ENCODE measurements at places on chromosomes 5 and 9.

DNA sequence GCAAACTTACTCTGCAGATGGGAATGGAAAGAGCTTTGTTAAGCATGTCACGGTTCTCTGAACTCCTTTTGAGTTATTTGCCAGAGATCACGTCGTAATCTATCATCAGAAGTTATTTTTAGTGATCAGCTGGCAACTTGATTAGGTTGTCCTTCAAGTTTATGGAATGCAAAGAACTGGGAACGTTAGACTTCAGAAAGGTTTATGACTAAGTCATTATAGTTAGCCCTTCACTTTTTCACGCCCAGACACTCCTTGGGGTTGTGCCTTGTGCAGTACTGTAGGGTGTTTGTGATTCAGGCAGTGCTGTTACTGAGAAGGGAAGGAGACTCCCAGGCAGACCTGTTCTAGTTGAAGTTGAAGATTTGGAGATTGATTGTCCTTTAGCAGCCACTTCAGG is 26.8 kb upstream of the PHF2 start:
- no peak for DNase-seq

DNA sequence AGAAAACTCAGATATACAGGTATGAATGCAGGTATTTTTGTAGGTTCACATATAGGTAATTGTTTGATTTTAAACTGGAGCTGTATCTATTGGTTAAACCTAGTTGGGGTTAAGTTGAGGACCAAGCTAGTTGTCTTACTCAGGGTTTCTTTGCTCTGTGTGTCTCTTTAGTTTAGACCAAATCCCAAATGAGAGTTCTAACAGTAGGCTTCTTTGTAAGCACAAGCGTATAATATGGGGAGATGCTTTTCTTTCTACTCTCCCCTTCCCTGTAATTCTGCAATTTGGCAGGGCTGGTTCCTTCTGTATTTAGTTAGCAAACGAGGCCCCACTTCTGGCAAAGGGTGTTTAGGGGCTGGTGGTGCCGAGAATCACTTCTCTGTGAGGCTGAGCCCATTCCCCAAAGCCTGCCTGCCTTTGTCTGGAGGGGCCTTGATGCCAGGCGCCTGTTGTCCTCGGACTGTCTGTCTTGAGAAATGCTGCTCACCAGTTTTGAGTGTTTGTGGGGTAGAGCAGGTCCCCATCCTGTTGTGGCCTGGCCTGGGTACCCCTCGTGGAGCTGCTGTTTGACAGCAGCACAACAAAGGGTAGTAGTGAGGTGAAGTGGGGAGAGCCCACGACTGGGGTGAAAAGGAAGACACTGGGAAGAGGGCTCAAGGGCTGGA is 259.3 kb downstream of the FANCC start:
- no peak for DNase-seq

DNA sequence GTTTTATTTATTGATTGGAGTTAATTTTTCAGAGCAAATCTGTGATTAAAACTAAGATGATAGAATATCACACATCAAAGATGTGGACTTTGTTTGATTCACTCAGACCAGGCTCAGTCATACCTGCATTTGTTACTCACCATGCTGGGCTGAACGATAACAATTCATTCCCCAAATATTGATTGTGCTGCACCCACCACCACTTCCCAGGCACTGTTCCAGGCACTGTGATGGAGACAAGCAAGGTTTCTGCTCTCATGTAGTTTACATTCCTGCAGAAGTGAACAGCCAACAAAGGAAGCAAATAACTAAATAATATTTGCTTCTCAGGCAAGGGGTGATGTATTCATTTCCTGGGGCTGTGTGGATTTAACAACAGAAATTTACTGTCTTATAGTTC is 428.3 kb downstream of the DNAH5 start:
- DNase-seq, result no peak

GRCh38 chr5:57828221-57828620 is 345.6 kb upstream of the ACTBL2 start:
- DNase-seq, result no peak

- DNase-seq, result no peak
These were observed 61.4 kb downstream of the UGCG start for GRCh38 chr9:111957856-111958631.

DNA sequence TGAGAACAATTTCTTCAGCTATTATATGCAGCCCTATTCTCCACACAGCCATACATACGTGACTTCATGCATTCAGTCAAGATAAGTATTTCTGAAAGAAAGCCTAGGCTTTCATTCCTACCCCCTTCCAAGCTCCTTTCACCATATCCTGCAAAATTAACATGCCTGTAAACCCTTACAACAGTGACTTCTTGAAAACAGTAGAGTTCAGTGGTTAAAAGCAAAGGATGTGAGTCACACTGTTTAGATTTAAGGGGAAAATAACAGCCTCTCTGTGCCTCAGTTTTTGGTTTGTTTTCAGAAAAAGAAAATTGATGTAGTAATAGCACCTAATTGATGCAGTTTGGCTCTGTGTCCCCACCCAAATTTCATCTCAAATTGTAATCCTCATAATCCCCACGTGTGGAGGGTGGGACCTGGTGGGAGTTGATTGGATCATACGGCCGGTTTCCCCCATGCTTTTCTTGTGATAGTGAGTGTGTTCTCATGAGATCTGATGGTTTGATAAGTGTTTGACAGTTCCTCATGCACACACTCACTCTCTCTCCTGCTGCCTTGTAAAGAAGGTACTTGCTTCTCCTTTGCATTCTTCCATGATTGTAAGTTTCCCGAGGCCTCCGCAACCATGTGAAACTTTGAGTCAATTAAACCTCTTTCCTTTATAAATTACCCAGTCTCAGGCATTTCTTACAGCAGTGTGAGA is 264.8 kb downstream of the CETN3 start:
- no peak for DNase-seq

GRCh38 chr9:114345493-114346065 is 15.9 kb downstream of the ORM2 start:
- no peak for DNase-seq

- DNase-seq, result no peak
These were observed 38.3 kb downstream of the HTR1A start for GRCh38 chr5:63923914-63924313.

- DNase-seq, result no peak
These were observed 26.9 kb downstream of the GOLPH3 start for GRCh38 chr5:32147236-32147635.

GRCh38 chr5:137648361-137648760 is 87.5 kb downstream of the KLHL3 start:
- no peak for DNase-seq

DNA sequence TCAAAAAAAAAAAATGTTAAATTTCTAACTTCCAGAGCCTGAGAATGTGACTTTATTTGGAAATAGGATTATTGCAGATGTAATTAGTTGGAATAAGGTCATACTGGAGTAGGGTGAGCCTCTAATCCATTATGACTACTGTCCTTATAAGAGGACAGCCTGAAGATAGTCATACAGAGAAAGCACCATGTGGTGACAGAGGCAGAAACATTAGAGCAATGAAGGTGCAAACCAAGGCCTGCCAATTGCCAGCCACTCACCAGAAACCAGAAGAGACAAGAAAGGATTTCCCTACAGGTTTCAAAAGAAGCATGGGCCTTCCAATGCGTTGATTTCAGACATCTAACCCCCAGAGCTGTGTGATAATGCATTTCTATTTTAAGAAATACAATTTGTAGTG is 659.2 kb upstream of the CHD1 start:
- DNase-seq, result no peak

GRCh38 chr9:33388110-33388994 is 14.0 kb downstream of the AQP7 start:
- DNase-seq, result no peak

DNA sequence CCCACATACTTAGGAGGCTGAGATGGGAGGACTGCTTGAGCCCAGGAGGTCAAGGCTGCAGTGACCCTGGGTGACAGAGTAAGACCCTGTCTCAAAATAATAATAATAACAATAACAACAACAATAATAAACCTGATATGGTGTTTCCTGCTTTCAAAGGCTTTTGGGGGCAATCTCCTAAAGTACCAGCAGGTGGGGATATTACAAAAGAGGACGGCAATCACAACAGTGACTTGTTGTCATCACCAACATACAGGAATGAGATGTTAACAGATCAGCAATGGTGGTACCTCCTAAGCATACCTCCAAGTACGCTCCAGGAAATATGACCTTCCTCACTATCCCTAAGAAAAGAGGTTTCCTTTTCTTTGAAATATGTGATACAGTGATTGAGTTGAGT is 91.1 kb upstream of the RNF180 start:
- DNase-seq, result no peak

Measured in T-helper 1 cell (primary cell).